Mesenchymal stem cell (in vitro differentiated cells and primary cell): ENCODE measurements at places on chromosomes 1 and 21.

- DNase-seq, result no peak
Observed at GRCh38 chr21:37082375-37082774, 9.3 kb downstream of the TTC3 start.

DNA sequence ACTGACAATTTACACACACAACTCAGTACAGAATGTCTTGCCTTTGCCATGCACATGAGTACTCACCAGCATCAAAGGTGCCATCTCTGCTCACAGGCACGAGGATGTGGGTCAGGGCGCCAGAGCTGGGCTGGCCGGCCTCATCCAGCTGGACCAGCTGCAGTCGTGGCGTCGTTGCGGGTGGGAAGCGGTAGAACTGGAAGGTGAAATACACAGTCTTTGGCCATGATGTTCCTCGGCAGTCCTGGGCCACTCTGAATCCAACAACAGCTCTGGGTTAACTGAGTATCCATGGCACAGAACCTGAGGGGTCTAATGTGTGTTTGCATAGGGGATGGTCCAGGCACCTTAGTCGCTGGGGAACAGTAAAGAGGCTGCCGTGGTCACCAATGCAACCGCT lies 87.7 kb downstream of the NPHP4 start:
- DNase-seq, result no peak

DNA sequence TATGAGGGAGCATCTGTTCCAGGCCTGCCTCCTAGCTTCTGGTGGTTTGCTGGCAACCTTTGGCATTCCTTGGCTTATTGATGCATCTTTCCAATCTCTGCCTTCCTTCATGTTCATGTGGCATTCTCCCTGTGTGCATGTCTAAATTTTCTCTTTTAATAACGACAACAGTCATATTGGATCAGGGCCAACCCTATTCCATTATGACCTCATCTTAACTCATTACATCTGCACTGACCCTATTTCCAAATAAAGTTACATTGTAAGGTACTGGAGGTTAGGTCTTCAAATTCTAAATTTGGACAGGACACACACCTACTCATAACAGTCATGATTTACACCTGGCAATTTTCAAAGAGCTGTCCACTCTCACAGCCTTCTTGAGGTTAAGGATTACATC lies 117.2 kb upstream of the FGGY start:
- no peak for DNase-seq

DNA sequence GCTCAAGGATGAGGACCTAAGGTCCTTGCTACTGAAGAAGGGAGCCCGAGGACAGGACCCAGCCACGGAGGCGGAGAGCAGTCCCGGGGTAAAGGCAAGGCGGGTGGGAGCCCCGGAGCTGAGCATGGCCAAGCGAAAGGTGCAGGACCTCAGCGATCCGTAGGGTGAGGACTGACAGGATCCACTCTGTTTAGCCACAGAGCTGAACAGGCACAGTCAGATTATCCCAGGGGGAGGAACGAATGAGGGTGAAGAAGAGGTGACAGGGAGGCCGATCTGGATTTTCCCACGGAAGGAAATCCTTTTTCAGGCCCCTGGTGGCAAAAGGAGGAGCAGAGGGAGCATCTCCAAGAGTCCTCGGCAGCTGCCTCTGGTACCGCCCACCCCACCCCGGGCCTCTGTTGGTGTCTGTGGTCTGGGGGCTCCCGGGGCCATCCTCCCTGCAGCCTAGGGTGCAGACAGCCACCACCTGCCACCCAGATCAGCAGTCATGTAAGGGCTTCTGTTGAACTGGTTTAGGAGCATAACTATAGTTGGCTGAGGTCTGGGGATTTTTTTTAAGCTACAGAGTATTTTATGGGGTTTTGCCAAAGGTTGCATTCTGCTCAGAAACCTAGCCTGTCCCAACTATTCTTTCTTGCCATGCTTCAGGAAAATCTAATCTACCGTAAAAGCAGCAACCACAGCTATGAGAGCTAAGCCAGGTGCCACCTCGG lies 32.3 kb upstream of the LBR start:
- DNase-seq, result peak; percentile 22

DNA sequence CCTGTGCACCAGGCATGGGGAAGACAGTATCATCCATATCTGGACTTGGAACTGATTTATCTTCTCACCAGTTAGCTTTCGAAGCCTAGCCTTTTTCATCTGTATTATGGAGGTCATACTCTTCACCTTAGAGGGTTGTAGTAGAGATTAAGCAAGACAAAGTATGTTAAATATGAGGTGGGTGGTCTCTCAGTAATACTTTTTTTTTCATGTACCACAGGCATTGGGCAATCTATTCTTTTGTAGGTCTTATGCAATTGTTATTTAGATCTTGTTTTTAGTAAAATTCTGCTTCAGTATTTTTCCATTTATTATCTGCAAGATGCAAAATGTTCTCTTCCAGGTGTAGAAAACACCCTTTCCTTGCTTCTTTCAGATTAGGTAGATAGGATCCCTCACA lies 35.2 kb upstream of the OR2B11 start:
- no peak for DNase-seq
